CD8-positive, alpha-beta memory T cell (primary cell): ENCODE measurements at places on chromosomes 3 and 15. TPM values are rescaled to one million over a fixed set of nuclear protein-coding genes. Genes with fewer than 3 reads are reported as not detected.

The RTP3 gene
- not detected for total RNA-seq

The CNTN3 gene
- total RNA-seq: not detected

The PARP9 gene
- total RNA-seq: 13.2 TPM

The CCR3 gene
- not detected for total RNA-seq

The PTX3 gene
- total RNA-seq: not detected

The NPHP3 gene
- 11.7 TPM for total RNA-seq

The C3orf20 gene
- total RNA-seq: 0.18 TPM

The GUCA1C gene
- total RNA-seq: not detected

The CKMT1A gene
- total RNA-seq: not detected

The ROBO1 gene
- total RNA-seq: 0.55 TPM

DNA sequence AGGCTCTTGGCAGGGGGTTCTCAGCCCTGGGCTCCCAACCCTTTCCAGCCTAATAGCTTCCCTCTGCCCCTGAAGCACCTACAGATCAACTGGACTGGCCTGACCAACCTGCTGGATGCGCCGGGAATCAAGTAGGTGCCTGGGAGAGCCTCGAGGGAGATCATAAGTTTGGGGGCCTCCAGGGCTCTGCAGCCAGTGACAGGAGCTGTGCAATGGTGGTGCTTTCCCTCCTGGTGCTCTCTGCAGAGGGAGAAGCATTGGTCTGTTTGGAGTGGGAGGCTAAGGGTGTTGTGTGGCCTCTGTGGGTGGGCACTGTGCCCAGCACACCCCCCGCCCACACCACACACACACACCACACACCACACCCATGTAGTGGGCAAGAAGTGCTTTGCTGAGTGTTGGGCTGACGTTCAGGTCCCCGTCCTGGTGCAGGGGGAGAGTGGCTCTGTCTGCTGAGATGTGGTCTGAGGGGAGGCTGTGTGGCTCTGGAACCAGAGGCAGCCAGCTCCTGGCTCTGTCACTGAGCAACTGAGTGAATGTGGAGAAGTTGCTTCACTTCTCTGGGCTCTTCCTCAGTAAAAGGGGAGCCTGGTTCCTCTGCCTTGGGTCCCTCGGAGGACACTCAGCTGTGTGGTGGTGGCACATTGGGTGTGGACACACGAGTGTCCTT lies 26.3 kb downstream of the ESYT3 start:
- no peaks in the 10 kb centered on the region for H3K27me3 ChIP-seq
- DNase-seq: no peak
- no peaks in the 10 kb centered on the region for H3K36me3 ChIP-seq
- H3K27ac ChIP-seq: no peak overlapping the region
- H3K4me1 ChIP-seq: no peaks in the 10 kb centered on the region
- no peak overlapping the region for H3K4me3 ChIP-seq

- H3K36me3 ChIP-seq: no peaks in the 10 kb centered on the region
- no peak within 1 kb of the TSS for H3K27ac ChIP-seq
- DNase-seq: no peak
- no peaks in the 10 kb centered on the region for H3K27me3 ChIP-seq
- no peaks in the 10 kb centered on the region for H3K4me1 ChIP-seq
Measured at GRCh38 chr3:98531622-98532274, at the start of gene GPR15. Gene GPR15, plus strand, starts transcription at chr3:98531978. Its CDS starts 56 bp downstream, at chr3:98532034.

DNA sequence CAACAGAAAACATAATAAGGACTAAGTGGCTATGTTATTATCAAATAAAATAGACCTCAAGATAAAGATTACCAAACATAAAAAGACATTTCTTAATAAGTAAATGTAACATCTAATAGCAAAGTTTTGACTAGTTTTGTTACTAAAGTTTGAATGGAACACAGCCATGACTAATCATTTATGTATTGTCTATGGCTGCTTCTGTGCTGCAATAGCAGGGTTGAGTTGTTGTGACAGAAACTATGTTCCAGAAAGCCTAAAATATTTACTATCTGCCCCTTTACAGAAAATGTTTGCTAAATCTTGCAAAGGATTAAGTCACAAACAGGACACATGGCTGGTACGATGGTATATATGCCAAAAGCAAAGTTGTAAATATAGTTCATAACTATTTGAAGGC lies 37.9 kb upstream of the MYH15 start:
- no peaks in the 10 kb centered on the region for H3K27me3 ChIP-seq
- H3K36me3 ChIP-seq: no peaks in the 10 kb centered on the region
- no peak for DNase-seq

DNA sequence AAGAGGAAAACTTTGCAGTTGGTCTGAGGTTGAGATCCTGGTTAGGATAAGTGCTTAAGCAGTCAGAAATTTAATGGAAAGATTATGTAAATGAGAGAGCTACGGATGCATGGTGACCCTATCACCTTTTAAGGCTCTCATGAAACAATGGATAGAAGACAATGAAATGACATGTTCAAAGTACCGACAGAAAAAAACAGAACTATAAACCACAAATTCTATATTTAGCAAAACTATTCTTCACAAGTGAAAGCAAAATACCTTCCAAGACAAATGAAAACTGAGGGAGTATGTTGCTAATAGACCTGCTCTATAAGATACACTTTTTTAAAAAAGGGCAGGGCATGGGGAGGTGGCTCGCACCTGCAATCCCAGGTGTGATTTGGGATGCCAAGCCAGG lies 32.2 kb downstream of the DNAAF4 start:
- no peak overlapping the region for H3K27ac ChIP-seq
- no peaks in the 10 kb centered on the region for H3K27me3 ChIP-seq
- DNase-seq: no peak
- no peaks in the 10 kb centered on the region for H3K36me3 ChIP-seq

DNA sequence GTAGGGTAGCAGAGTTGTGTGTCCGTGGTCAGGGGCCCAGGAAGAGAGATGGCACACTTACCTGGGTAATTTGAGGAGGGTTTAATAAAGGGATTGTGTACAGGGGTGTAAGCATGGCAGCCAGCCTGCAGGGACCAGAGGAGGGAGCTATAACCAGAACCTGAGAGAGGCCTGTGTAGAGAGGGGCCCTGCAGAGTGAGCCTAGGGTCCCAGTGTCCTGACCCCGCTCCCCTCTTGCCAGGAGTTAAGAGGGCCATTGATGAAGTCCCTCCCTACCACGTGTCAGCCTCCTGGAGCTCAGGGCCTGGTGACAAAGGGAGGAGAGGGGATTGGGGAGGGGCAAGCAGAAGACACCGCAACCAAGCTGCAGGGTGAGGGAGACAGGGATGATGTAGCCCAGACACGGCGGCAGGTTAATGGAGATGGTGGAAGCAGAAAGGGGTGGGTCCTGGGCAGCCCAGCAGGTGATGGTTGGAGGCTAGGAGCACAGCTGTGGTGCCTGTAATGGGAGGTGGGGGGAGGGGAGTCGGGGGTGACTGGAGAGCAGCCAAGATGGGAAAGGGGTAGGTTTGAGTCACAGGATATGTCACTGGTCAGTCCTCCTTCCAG lies 165.4 kb upstream of the TOPAZ1 start:
- H3K27me3 ChIP-seq: no peaks in the 10 kb centered on the region
- DNase-seq: no peak
- H3K27ac ChIP-seq: no peak overlapping the region
- no peaks in the 10 kb centered on the region for H3K4me1 ChIP-seq
- H3K4me3 ChIP-seq: no peak overlapping the region
- no peaks in the 10 kb centered on the region for H3K36me3 ChIP-seq

DNA sequence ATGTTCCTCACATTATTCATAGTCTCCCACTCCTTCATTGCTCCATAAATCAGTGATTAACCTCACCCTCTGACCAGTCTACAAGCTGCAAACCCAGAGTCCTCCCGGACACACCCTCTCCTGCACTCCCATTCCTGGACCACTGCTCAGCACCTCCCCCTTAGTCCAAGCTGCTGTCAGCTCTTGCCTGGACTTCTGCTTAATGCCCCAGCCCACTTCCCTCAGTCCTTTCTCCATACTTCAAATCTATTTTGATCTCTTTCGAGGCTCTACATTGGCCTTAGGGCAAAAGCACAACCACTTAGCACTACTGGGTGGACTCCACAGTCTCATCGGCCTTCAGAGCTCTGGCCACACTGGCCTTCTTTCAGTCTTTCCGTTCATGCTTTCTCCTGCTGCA lies 79.4 kb upstream of the FAM98B start:
- DNase-seq: no peak
- H3K36me3 ChIP-seq: no peaks in the 10 kb centered on the region
- H3K27ac ChIP-seq: no peak overlapping the region

GRCh38 chr3:74129056-74129455 lies 485.4 kb downstream of the CNTN3 start:
- no peaks in the 10 kb centered on the region for H3K4me1 ChIP-seq
- DNase-seq: no peak
- H3K27me3 ChIP-seq: no peaks in the 10 kb centered on the region
- no peak overlapping the region for H3K27ac ChIP-seq

- H3K4me1 ChIP-seq: peaks cover 20% of the 10 kb centered on the region
- no peak for DNase-seq
- H3K36me3 ChIP-seq: no peaks in the 10 kb centered on the region
- no peak overlapping the region for H3K4me3 ChIP-seq
- peaks cover 14% of the 10 kb centered on the region for H3K27me3 ChIP-seq
Measured at GRCh38 chr3:128999102-128999501, 2.0 kb upstream of the EFCC1 start.

- H3K27me3 ChIP-seq: no peaks in the 10 kb centered on the region
- no peak overlapping the region for H3K27ac ChIP-seq
- DNase-seq: no peak
- no peaks in the 10 kb centered on the region for H3K4me1 ChIP-seq
- H3K36me3 ChIP-seq: no peaks in the 10 kb centered on the region
Measured at GRCh38 chr3:95082191-95082590, 1019.3 kb downstream of the NSUN3 start.

- no peak overlapping the region for H3K27ac ChIP-seq
- no peak overlapping the region for H3K4me3 ChIP-seq
- no peaks in the 10 kb centered on the region for H3K4me1 ChIP-seq
- no peaks in the 10 kb centered on the region for H3K36me3 ChIP-seq
Measured at GRCh38 chr3:98972155-98972554, 70.7 kb upstream of the DCBLD2 start.

- no peaks in the 10 kb centered on the region for H3K4me1 ChIP-seq
- H3K4me3 ChIP-seq: no peak overlapping the region
- no peak overlapping the region for H3K27ac ChIP-seq
- H3K27me3 ChIP-seq: no peaks in the 10 kb centered on the region
Measured at GRCh38 chr3:88093266-88093665, 34.2 kb downstream of the ZNF654 start.

GRCh38 chr3:187136936-187137335 lies 2.4 kb downstream of the RPL39L start:
- H3K27ac ChIP-seq: no peak overlapping the region
- no peaks in the 10 kb centered on the region for H3K27me3 ChIP-seq
- H3K4me1 ChIP-seq: peaks cover 14% of the 10 kb centered on the region

DNA sequence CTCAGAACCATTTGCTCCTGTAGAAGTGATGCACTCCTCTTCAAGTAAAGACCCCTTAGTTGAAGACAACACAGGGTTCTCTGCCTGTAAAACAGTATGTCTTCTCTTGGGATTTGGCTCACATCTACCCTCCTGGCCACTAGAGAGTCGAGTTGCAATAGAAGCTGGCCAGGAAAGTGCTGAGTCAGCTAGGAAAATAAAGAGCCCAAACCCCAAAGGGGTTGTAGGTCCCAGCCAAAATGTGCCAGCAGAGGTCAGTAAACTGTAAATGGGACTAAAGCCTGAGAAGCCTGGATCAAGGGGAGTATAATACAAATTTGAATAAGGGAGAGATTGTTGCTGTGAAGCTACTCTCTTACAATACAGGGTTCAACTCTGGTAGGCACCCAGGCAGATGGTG lies 37.2 kb upstream of the THBS1 start:
- no peaks in the 10 kb centered on the region for H3K4me1 ChIP-seq
- H3K4me3 ChIP-seq: no peak overlapping the region
- no peak for DNase-seq
- H3K27ac ChIP-seq: no peak overlapping the region

DNA sequence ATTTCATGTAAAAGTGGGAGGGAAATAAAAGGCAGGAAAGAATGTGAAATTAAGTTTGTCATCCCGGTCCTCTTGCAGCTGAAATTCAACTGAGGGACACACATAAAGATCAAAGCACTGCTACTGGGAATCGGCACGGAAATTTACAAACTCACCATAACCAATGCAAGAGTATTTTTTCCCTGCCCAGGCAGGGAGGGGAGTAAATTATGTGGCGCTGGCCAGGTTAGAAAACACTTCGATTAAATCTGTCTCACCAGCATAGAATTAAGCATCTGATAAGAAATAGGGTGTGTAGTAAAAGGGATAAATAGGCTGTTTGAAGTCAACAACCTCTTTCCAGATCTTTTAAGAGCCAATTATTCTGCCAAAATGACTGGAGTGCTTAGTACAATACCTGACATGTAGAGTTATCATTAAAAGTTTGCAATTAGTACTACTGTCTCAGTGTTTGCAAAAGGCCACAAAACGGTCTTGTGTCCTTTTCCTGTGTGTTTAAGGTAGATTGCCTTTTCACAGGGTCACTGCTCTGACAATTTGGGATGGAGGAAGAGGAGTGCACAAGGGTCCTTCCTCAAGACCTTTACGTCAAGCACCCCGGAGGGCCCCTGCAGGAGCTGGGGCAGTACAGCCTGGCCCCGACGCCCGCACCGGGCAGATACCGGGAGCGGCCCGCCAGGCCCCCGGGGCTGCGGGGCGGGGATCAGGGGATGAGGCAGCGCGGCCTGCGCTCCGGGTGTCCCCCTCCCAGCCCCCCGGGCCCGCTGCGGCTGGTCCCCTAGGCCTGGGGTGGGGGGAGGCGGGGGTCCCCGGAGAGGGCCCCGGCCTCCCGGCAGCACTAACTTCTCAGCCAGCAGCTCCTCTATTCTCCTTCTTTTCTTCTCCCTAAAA lies 651 bp downstream of the UBA3 start:
- peak overlapping the region; percentile 85 for H3K4me3 ChIP-seq
- no peaks in the 10 kb centered on the region for H3K36me3 ChIP-seq
- no peaks in the 10 kb centered on the region for H3K27me3 ChIP-seq
- DNase-seq: no peak

GRCh38 chr15:39512643-39513042 lies 68.2 kb upstream of the THBS1 start:
- peaks cover 4% of the 10 kb centered on the region for H3K27me3 ChIP-seq
- no peak overlapping the region for H3K4me3 ChIP-seq
- H3K36me3 ChIP-seq: no peaks in the 10 kb centered on the region
- no peak for DNase-seq
- no peaks in the 10 kb centered on the region for H3K4me1 ChIP-seq

DNA sequence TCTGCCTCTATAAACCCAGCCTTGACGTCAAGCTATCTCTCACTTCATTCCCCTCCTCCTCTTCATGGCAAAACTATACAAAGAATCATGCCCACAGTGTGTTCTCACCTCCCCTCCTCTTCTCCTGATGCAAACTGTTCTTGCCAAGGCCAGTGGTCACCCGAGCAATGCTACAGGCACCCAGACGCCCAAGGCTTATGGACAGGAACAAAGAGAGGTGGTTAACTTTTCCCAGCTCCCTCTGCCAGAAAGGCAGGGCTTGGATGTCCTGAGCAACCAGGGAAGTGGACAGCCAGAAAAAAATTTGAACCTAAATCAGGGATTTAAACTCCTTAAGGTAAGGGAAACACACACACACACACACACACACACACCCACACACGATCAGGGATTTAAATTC lies 5.1 kb downstream of the SLC41A3 start:
- H3K4me3 ChIP-seq: no peak overlapping the region
- no peaks in the 10 kb centered on the region for H3K27me3 ChIP-seq
- peaks cover 7% of the 10 kb centered on the region for H3K4me1 ChIP-seq
